ENCODE measurements at places on chromosomes 7 and 10.
A peak's percentile ranks its signal among the peaks of the same experiment; 100 is the strongest.

GRCh38 chr7:33669251-33669670 is 236.1 kb upstream of the BMPER start:
- no peak for ATAC-seq

GRCh38 chr7:16261654-16262053 is 159.7 kb downstream of the CRPPA start:
- no peak for ATAC-seq

- no peak for ATAC-seq
These were observed 48.7 kb downstream of the NAMPT start for GRCh38 chr7:106236065-106236464.

DNA sequence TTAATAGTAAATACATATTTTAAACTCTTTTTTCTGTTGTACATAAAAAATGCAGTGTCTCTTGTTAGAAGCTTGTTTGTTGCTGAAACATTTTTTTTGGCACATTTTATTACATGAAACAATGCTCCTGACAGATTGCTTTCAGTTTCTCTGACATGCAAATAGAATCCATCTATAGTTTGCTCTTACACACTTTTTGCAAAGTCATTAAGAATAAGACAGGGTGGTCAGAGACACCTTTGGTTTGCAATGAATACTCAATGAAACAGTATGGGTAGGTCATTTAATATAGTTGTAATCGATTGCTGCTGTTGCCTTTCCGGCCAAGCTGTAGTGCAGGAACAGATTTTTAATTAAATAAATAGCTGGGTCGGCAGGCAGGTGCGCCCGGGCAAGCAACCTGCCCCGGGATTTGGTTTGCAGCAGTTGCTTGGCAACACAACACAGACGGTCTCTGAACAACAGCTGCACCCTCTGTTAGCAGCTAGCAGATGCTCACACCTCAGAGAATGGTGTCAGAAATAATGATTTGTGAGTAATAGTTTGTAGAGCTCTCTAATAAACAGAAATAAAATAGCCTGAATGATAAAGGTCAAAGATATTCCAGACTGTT is 115.7 kb upstream of the CACNA2D1 start:
- no peak for ATAC-seq

DNA sequence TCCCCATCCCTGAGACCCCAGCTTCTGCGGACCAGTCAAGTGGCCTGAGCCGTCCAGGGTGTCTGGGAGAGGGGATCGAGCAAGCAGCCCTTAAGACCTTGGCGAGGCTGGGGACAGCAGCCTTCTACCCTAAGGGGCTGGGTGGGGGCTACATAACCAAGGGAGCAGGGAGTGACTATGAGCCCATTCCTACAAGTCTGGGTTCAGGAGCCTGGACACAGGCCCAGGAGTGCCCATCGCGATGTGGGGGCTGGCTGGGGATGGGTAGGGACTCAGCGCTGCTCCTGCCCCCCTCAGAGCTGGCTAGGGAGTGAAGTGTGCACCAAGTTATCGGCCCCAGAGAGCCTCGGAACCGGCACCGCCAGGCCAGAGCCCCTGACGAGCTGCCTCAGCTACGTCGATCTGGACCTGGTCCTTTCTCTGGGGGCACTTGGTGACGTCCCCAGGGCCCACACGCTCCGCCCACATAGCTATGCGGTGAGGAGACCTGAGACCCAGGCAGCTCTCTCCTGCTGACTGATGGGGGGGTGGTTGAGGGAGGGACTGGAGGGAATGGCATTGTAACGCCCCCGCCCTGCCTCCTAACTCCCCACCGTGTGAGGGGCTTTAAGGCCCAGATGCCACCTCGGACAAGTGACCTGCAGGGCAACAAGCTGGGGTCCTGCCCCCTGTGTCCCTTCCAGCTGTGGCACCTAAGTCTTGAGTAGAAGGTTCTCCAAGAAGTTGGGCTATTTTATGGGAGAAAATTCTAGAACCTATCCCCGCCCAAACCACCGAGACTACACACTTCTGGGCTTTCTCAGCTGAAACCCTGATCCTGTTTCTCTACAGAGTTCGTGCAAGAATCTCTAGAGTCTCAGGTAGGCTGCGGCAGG is 2.5 kb downstream of the SAP25 start:
- no peak for ATAC-seq

- no peak for ATAC-seq
These were observed 989.0 kb downstream of the GATA3 start for GRCh38 chr10:9043466-9043865.

- peak; percentile 92 for ATAC-seq
These were observed 28.1 kb downstream of the ARL4A start for GRCh38 chr7:12715372-12716133.
